Sigmoid colon (tissue), 7 donors: ENCODE measurements at places on chromosomes 2 and 18. TPM values are rescaled to one million over a fixed set of nuclear protein-coding genes. Genes with fewer than 3 reads are reported as not detected.

The PMS1 gene
- total RNA-seq = 17.4 TPM

The KIAA2012 gene
- not detected for total RNA-seq

The ZNF804A gene
- total RNA-seq = 0.28 TPM

The NRP2 gene
- total RNA-seq = 214 TPM

The NGEF gene
- 0.36 TPM for total RNA-seq

The PSME4 gene
- 51.5 TPM for total RNA-seq

The TNFRSF11A gene
- total RNA-seq = 3.6 TPM

The TMEM37 gene
- 4.1 TPM for total RNA-seq

The TMEM87B gene
- total RNA-seq = 16.7 TPM

The CCDC85A gene
- total RNA-seq = 8.2 TPM

DNA sequence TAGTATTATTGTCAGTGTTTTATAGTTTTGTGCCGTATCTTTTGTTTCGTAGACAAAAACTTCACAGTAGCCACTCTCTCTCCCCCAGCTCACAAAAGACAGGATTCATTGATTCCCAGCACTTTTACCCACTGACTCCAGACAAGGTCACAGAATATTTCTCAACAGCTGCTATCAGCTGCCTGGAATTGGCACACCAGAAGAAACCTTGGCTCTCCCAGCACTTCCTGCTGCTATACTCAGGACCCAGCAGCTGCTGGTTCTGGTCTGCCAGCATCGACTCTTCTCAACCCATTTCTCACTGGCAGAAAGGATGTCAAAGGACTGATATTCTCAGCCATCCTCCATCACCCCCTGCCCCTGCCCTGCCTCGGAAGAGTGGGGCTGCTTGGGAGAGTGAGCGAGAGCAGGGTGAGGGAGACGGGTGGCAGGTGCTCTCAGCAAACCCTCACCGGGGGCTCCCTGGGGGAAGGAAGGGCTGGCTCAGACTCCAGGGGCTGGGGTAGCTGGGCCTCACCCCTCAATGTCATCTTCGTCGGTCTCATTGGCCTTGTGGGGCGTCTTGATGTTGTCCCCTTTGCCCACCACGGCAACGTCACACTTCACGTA lies 6.1 kb upstream of the OTOF start:
- H3K4me1 ChIP-seq = no peaks in the 10 kb centered on the region
- H3K27ac ChIP-seq = no peak overlapping the region
- no peak for DNase-seq

DNA sequence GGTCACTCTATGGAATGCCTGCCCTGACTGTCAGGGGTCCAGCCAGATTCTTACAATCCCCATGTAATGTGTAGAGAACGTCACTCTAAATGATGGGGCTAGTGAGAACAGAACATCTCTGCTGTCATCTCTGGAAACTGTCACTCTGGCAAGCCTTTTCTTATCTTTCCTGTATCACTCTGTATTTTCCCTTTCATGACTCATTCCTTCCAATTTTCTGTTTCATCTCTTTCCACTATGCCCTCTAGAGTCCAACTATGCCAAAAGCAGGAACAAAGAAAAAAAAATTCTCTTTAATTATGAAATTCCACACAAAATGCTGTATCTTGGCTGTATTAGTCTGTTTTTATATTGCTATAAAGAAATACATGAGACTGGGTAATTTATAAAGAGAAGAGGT lies 608.8 kb downstream of the ADCYAP1 start:
- no peaks in the 10 kb centered on the region for H3K27me3 ChIP-seq
- no peaks in the 10 kb centered on the region for H3K36me3 ChIP-seq
- no peak overlapping the region for H3K27ac ChIP-seq
- no peak overlapping the region for H3K4me3 ChIP-seq

DNA sequence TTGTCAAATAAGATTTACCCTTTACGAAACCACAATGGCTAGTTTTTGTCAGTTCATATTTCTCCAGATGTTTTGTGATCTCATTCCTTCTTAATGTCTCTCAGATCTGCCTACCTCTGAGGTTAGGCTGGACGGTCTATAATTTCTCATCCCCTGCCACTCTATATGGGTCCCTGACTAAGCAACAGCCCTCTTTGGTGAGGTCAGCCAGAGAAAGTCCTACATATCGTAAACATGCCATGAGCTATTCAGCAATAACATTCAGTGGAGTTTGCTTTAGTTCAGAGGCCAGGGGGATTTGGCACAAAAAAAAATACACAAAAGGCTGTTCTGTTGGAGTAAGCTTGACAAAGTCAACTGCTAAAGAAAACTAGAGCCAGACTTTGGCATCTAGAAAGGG lies 192.1 kb upstream of the NCKAP5 start:
- DNase-seq = no peak
- no peak overlapping the region for H3K27ac ChIP-seq
- no peaks in the 10 kb centered on the region for H3K36me3 ChIP-seq
- no peak overlapping the region for H3K4me3 ChIP-seq
- peaks cover 11% of the 10 kb centered on the region for H3K4me1 ChIP-seq

GRCh38 chr2:40127890-40128557 lies 323.9 kb downstream of the SLC8A1 start:
- H3K27ac ChIP-seq = peak overlapping the region; percentile 61
- no peaks in the 10 kb centered on the region for H3K36me3 ChIP-seq
- DNase-seq = no peak
- H3K27me3 ChIP-seq = no peaks in the 10 kb centered on the region
- H3K4me1 ChIP-seq = peaks cover 49% of the 10 kb centered on the region
- no peak overlapping the region for H3K4me3 ChIP-seq

- no peaks in the 10 kb centered on the region for H3K4me1 ChIP-seq
- peak; percentile 71 for DNase-seq
- no peak overlapping the region for H3K27ac ChIP-seq
- H3K36me3 ChIP-seq = no peaks in the 10 kb centered on the region
- H3K4me3 ChIP-seq = no peak overlapping the region
These were observed 158.4 kb downstream of the GALNT14 start for GRCh38 chr2:30979822-30980245.

DNA sequence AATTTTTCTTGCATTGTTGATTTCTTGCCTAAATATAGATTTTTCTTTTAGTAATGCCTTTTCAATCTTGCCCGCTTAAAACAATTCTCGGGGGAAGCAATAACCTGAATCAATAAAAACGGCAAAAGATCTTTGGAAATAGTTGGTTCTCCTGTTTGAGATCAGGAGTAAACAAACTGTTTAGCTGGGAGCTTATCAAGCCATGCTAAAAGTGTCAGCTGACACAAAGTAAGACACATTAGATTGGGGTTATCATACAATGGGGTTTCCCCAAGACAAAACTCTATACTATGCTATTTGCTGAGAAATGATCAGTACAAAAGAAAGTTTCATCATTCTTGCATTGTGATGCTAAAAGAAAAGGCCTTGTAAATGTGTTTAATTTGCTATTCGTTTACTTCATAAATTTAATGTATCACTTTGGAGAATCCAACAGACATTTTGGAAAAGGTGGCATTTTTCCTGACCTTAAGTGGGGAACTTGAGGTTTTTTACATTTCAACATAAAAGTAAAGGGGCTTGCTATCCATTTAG lies 46.5 kb downstream of the ATIC start:
- H3K27me3 ChIP-seq = no peaks in the 10 kb centered on the region
- DNase-seq = no peak
- peaks cover 10% of the 10 kb centered on the region for H3K36me3 ChIP-seq
- H3K4me3 ChIP-seq = no peak overlapping the region
- H3K27ac ChIP-seq = no peak overlapping the region
- H3K4me1 ChIP-seq = no peaks in the 10 kb centered on the region

DNA sequence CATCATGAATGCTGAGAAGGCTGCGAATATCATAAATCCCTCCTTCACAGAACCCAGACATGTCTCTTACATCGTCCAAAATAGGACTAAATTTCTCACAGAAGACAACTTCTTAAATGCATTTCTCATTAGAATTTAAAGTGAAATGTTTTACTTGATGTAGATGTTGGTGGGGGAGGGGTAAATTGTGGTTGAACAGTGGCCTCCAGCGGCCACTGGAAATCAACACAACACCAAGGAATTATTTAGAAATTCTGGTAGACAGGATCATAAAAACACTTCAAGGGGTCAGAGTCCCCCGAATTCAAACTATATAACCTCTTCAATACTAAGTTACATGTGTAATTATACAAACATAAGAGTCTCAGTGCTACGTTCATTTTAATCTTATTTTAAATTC lies 135.9 kb downstream of the ABCA12 start:
- no peaks in the 10 kb centered on the region for H3K4me1 ChIP-seq
- H3K36me3 ChIP-seq = no peaks in the 10 kb centered on the region
- no peak overlapping the region for H3K4me3 ChIP-seq
- H3K27me3 ChIP-seq = no peaks in the 10 kb centered on the region
- no peak overlapping the region for H3K27ac ChIP-seq

- no peak overlapping the region for H3K27ac ChIP-seq
- H3K4me1 ChIP-seq = no peaks in the 10 kb centered on the region
- H3K4me3 ChIP-seq = no peak overlapping the region
- H3K36me3 ChIP-seq = no peaks in the 10 kb centered on the region
- no peak for DNase-seq
These were observed 76.8 kb upstream of the THUMPD2 start for GRCh38 chr2:39855856-39856255.

- no peak for DNase-seq
- no peaks in the 10 kb centered on the region for H3K4me1 ChIP-seq
- no peaks in the 10 kb centered on the region for H3K36me3 ChIP-seq
- no peak overlapping the region for H3K4me3 ChIP-seq
These were observed 105.4 kb downstream of the INHBB start for GRCh38 chr2:120451334-120451733.

DNA sequence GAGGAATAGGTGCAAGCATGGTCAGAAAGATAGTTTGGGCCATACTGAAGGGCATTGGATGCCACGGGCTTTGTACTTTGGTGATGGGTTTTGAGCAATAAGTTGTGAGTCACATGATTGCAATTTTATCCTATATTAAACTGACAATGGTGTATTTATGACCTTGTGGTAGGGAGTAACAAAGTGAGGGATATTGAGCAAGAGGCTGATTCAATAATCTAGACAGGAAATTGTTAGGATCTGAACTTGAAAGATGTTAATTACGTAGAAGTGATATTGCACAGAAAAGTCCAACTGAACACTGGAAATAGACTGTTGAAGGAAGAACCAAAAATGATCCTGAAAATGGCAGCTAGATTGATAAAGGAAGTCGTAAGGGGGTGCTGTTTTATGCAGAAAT lies 46.6 kb upstream of the TCF4 start:
- H3K27me3 ChIP-seq = no peaks in the 10 kb centered on the region
- DNase-seq = no peak
- H3K36me3 ChIP-seq = no peaks in the 10 kb centered on the region
- no peak overlapping the region for H3K4me3 ChIP-seq

DNA sequence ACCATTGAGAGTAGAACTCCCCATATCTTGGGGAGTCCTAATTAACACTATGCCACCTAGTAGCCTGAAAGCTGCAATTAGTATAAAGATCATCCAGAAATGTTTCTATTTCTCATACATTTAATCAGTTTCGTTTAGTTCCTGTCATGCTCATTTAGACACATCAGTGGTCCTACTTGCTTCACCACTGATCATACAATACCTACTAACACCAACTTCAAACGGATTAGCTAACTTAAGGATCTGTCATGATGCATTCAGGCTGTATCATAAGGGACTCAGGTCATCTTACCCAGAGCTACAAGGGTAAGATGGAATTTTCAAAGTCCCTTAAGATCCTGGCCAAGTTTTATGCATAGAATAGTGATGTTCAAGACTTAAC lies 6.8 kb downstream of the SRSF7 start:
- peak overlapping the region; percentile 85 for H3K27ac ChIP-seq
- DNase-seq = no peak
- H3K4me1 ChIP-seq = peaks cover 80% of the 10 kb centered on the region
- no peaks in the 10 kb centered on the region for H3K27me3 ChIP-seq

GRCh38 chr2:128440666-128441340 lies 122.1 kb upstream of the HS6ST1 start:
- H3K27ac ChIP-seq = no peak overlapping the region
- H3K4me1 ChIP-seq = peaks cover 7% of the 10 kb centered on the region
- no peak for DNase-seq
- H3K4me3 ChIP-seq = no peak overlapping the region

DNA sequence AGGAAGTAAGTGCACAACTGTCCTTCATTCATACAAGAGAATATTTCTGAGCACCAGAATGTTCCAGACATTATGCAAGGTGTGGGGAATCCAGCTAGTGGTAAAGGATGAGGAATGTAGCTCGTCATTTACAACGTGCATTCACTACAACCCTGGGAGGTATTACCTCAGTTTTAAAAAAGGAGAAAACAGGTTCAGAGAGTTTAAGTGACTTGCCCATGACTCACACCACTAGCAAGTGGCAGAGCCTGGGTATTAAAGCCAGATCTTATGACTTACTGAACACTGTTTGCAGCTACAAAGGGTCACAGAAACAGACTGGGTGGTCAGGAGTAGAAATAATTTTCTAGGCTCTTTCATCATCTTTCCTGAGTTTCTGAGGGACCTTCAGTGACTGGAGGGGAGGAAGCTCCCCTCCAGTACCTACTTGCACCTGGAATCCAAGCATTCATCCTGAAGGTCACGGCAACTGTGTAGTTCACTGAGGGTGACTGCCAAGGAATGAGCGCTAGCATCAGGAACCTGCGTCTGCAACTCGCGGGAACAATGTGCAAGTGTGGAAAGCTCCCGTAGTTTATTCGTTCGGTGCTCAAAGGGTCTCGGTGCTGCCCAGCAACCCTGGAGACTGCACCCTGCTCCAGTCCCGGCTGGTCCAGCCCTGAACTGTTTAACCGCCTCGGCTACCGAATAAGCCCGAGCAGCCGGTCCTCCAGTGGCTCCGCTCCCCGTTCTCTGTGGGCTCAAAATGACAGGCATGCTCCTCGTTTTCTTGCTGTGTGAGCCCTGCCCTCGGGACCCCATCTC lies 647 bp downstream of the CCDC121 start:
- peak overlapping the region; percentile 75 for H3K27ac ChIP-seq
- H3K4me3 ChIP-seq = peak overlapping the region; percentile 73
- DNase-seq = no peak
- peaks cover 16% of the 10 kb centered on the region for H3K4me1 ChIP-seq
- peaks cover 14% of the 10 kb centered on the region for H3K36me3 ChIP-seq
